ENCODE measurements at places on chromosomes 6 and 20.

- DNase-seq = no peak
These were observed 224.8 kb downstream of the SYNDIG1 start for GRCh38 chr20:24694157-24694726.

DNA sequence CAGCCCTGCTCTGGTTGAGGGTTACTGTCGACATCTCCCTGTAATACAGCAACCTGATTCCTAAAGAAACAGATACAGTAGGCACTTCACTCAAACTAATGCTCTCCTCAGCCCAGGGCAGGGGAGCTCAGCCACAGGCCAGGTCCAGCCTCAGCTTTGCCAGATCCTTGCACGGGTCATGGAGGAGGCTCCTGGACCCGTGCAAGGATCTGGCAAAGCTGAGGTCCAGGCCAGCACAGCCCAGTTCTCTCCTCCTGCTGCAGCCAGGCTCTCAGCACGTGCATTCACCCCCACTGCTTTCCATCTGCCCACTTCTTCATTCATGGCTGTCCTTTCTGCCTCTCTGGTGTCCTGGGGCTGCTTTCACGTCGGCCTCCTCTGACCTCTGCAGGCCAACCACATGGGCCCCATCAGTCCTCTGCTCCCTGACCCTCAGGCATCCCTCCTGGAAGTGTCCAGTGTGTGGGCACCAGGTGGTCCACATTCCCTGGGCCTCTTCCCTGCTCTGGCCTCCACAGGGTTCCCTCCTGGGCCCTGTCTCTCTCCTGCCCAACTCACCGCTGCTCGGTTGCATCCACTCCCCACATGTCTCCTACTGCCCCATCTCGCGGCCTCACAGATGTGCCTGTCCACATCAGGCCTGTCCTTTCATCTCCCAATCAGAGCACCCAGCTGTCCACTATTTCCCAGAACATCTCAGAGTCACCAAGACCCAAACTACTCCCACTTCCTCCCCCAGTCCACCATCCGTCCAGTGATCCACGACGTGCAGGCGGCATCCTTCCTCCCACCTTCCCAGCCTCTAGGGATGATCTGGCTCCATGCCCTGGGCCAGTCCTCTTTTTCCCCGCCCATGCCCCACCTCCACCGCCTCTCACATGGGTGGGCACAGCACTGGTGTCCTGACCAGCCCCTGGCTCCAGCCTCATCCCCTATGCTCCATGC lies 11.8 kb upstream of the CD93 start:
- no peak for DNase-seq

DNA sequence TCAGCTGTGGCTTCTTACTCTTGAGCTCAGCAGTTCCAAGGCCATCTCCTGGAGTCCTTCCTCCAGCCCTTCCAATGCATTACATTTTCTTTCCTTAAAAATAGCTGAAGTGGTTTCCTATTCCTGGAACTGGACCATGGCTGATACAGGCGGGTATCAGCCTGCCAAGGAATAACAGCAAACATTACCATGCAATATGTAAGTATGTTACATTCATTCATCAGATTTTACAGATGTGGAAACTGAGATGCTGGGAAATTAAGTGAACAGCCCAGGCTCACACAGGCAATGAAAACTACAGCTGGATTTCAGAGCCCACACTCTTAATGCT lies 100.4 kb downstream of the NRN1 start:
- no peak for DNase-seq

DNA sequence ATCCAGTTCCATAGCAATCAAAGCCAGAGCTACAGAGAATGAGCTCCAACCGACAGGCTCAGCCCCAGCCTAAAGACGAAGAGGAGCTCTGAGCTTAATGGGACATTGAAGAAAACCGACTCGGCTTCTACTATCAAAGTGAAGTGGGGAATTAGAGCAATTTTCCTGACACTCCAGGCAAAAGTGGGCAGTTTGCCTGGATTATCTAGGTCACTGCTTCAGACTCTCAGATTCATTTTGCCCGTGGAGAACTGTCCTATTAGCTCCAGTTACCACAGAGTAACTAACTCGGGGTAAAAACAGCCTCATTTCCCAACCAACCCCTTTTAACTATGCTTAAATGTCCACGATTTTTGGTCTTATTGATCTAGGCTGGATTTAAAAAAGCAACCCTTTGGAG lies 592.1 kb upstream of the NRSN1 start:
- no peak for DNase-seq

DNA sequence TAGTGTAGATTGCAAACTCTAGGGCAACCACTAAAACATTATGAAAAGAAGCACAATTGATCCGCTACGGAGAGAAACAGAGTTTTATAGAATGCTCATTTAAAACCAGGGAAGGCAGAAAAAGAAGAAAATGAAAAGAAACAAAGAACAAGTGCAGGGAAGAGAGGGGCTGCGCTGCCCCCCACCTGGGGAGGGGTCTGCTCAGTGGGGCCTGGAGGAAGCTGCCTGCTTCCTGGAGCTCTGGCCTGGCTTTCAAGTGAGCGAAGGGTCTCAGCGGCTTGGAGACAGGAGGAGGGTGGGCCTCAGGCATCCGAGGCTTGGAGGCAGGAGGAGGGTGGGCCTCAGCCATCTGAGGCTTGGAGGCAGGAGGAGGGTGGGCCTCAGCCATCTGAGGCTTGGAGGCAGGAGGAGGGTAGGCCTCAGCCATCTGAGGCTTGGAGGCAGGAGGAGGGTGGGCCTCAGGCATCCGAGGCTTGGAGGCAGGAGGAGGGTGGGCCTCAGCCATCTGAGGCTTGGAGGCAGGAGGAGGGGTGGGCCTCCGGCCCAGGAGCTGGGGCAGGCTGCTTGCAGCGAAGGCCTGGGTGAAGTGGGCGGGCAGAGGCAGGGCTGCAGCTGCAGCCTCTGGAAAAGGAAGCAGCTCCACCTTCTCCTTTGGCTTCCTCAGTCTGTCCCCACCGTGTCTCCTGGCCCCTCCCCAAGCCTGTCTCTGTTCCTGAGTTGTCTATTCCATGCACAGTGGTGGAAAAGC lies 406.3 kb downstream of the TAF4 start:
- DNase-seq = no peak

- no peak for DNase-seq
These were observed 50.7 kb downstream of the PPARD start for GRCh38 chr6:35392773-35393672.

- DNase-seq = no peak
These were observed 233.6 kb downstream of the KCNQ5 start for GRCh38 chr6:72855471-72855870.
